Spinal cord (tissue), 10 donors: ENCODE measurements at places on chromosomes 11 and 22. TPM values are rescaled to one million over a fixed set of nuclear protein-coding genes. Genes with fewer than 3 reads are reported as not detected.

Gene OR2AG2
- 0.28 TPM for total RNA-seq

Gene KRTAP5-11
- not detected for total RNA-seq

Gene NEFH
- 20.3 TPM for total RNA-seq

Gene MRGPRE
- 0.33 TPM for total RNA-seq

DNA sequence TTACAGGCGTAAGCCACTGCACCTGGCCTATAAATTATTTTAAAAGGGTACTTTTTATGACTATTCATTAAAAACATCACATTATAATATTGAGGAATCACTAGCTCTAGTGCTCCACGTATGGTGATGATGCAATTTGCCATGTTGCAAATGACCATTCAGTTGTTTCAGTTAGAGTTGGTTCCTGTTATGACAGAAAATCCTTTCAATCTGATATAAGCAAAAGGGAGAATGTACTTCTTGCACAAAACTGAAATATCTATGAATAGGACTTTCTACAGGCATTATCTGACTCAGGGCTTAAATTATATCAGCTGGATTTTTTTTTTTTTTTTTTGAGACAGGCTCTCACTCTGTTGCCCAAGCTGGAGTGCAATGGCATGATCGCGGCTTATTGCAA, 45.6 kb upstream of the RRM1 start:
- no peak for DNase-seq

DNA sequence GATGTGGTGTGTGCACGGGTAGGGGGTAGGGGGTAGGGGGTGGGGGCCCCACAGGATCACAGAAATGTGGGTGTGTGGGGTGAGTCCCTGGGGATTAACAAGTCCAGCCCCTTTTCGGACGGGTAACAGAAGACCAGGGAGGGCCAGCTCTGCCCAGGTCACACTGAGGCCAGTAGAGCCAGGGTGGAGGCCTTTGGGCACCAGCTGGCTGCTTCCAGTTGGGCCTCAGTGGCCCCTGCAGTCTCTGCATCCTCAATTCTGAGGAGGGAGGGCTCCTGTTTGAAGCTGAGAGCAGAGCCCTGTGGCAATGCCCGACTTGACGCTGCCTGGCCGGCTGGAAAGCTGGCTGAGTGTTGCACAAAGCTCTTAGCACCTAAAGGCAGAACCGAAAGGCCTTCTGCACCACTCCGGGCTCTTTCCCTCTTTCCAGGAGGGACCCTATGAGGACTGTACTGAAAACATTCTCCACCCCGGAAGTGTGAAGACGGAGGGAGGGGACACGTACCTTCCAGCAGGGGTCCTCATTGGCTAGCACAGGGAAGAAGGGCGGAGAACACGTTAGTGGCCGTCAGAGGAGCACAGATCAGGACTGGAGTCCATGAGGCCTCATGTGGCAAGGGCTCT, 120.4 kb downstream of the PHF21B start:
- DNase-seq, result peak; percentile 21
